Kidney (tissue), 22 donors: ENCODE measurements at places on chromosomes 4 and X.

- no peak for DNase-seq
These were observed 422.2 kb upstream of the CPEB2 start for GRCh38 chr4:14580061-14580460.

DNA sequence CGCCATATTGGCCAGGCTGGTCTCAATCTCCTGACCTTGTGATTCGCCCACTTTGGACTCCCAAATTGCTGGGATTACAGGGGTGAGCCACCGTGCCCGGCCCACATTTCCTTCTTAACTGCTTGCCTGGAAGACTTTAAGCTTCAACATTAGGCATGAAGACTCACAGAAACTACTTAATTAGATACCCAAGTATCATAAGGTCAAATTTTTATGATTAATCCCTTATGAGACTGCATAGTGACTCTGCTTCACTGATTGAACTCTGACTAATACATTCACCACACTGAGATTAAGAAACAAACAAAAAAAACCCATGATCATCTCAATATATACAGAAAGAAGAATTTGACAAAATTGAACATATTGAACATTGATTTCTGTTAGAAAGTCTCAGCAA, 87.4 kb upstream of the KCTD8 start:
- DNase-seq: no peak

GRCh38 chrX:77061022-77061421, 386.2 kb upstream of the FGF16 start:
- DNase-seq: no peak

- no peak for DNase-seq
These were observed 73.4 kb upstream of the RAPGEF2 start for GRCh38 chr4:159029481-159029880.

- peak; percentile 58 for DNase-seq
These were observed 191.6 kb downstream of the ANAPC10 start for GRCh38 chr4:144906181-144906925.

DNA sequence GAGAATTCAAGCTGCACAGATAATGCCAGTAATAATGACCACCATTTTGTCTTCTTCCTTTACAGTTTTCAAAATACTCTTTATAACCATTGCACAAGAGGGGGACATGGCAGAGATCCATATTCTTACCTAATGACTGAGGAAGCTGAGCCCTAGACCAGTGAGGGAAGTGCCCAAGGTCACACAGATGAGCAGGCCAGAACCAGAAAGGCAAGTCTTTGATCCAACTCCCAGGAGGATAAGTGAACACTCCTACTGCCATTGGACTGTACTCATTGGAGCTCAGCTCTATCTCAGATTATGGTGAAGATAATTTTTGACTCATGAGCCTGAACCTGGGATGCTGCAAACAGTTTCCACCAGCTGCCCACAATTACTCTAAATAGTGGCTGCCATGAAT, 28.6 kb downstream of the AMER1 start:
- no peak for DNase-seq

DNA sequence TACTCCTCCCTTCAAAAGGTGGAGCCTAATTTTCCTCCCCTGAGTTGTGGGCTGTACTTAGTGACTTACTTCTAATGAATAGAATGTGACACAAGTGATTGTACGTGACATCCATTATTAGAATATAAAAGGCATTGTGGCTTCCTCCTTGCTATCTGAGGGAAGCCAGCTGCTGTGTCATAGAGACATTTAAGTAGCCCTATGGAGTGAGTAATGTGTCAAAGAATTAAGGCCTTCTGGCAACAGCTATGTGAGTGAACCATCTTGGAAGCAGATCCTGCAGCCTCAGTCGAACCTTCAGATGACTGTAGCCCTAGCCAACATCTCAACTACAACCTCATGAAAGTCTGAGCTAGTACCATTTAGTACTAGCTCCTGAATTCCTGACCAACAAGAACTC, 76.1 kb downstream of the BCOR start:
- no peak for DNase-seq

DNA sequence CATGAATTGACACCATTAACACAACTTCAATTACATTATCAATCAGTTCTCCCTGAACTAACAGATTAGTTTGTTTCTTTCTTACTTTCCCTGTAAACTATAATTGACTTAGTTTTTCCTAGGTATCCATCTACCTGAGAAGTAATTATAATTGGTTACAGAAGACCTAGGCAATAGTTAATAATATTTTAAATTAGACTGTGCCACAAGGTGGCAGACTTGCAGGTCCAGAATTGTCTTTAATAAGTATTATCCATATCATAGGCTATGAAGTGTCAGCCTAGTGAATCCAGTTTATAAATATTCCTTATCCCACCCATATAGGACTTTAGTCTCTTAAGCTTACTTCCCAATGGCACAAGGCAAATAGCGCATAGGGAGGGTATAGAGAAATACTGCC, 48.9 kb upstream of the FAM47B start:
- DNase-seq: no peak

DNA sequence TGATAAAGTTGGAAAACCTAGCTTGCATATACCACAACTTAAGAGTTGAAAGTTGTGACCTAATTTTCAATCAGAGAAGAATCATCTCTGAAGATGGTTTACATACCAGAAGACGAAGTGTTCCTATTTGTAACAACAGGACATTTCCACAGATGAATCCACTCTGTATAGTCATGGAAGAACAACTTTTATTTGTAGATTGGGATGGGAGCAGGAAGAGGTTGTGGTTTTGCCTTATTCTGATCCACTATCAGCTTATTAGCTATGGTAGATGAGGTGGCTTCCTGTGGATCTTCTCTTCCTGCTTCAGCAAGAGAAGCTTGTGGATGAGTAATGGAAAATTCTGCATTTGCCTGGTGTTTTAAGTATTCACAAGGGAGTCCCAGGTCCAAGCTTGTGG, 18.6 kb upstream of the SUPT20HL1 start:
- DNase-seq: no peak

GRCh38 chr4:83318666-83319065, 16.0 kb downstream of the HPSE start:
- no peak for DNase-seq

GRCh38 chr4:123553733-123554637, 157.4 kb downstream of the SPRY1 start:
- DNase-seq: peak; percentile 22

- DNase-seq: no peak
These were observed 143.3 kb downstream of the RNF150 start for GRCh38 chr4:140989944-140990343.

GRCh38 chr4:80104927-80105326, 31.9 kb upstream of the ANTXR2 start:
- DNase-seq: no peak

GRCh38 chr4:151665022-151665784, 95.6 kb downstream of the GATB start:
- no peak for DNase-seq

- peak; percentile 73 for DNase-seq
These were observed 1.9 kb upstream of the HAUS3 start for GRCh38 chr4:2243681-2244380.

- DNase-seq: no peak
These were observed 183.4 kb upstream of the ATOH1 start for GRCh38 chr4:93645120-93645519.

GRCh38 chr4:119315036-119315435, 6.9 kb downstream of the FABP2 start:
- DNase-seq: no peak

DNA sequence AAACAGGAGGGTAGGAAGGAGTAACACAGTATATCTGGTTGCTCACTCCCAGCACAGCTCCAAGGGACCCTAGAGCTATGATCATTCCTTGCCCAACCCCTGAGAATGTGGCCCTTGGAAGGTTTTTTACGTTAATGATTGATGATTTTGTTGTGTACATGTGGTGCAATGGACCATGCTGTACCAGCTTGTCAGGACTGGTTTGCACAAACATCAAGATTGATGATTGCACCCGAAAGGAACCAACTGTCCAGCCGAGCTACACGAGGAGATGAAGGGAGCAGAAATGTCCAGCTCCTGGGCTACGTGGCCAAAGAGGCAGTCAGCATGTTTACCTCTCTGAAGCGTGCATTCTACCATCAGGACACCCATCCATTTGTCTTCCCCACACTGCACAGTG, 83.2 kb upstream of the USP9X start:
- DNase-seq: peak; percentile 73

DNA sequence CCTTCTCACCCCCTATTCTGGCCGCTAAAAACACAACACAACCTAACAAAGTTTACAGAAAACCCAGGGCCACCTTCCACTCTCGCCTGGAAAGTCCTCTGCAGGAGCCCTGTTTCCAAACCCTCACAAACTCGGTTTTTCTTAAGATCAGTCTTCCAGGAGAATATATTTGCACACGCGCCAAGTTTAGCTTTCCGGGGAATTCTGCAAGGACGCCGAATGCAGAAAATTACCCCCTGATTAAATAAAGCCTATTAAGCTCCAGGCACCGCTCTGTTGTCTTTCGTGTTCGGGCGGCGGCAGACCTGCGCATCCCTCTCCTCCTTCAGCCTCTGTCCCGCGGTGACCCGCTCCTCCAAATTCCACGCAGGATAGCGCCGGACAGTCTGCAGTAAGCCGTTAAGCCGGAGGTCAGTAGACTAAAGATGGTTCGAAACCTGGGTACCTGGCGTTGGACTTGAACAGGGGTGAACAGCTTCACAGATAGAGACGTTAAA, 5.0 kb downstream of the MSX1 start:
- DNase-seq: peak; percentile 9

GRCh38 chrX:25198253-25198652, 182.5 kb upstream of the ARX start:
- no peak for DNase-seq

- DNase-seq: no peak
These were observed 11.4 kb upstream of the NYX start for GRCh38 chrX:41435708-41436107.
